NCI-H526 treated with DMSO at 0.1 percent for 48 hours (cell line): ENCODE measurements at places on chromosomes 7 and 10.

DNA sequence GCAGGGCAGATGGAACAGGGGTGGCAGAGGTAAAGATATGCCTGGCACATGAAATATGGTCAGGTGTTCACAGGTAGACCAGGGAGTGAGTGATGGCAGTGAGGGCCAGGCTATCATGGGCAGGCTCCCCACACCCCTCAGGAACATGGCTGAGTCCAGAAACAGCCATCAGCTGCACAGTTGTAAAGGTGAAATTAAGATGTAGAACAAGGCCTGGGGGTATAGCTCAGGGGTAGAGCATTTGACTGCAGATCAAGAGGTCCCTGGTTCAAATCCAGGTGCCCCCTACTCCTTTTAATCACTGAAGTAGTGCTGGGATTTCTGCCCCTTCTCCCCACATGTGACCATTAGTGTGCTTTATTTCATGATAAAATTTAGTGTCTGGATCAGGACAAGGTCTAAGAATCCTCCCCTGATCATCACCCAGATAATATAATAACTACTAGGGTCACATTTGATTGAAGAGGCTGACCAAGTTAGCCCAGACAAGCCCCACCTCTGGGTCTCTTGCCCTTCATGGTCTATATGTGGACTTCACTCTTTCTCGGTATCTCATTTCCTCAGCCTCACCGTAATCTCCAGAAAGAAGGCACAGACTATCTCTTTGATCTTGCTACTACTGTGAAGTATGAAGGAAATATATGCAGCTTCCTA, 69.0 kb downstream of the ZNF783 start:
- no peak for DNase-seq

DNA sequence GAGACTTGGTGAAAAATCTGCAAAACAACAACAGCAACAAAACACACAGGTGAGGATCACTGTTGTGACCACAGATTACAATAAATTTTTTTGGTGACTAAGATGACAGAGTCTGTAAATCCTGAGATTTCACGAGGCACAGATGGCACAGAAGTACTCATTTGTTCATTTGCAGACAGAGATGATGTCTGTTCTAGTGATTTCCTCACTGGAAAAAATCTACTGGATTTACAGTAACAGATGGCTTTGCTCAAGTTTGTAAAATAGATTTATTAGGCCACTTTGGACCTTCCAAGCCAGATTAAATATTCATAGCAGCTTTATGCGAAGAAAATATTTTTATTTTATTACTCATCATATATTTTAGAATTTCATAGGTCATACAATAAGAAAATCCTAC, 113.5 kb upstream of the IL6 start:
- no peak for DNase-seq

GRCh38 chr7:41047789-41048191, 655.1 kb downstream of the INHBA start:
- DNase-seq, result no peak

GRCh38 chr7:130273081-130273932, 6.6 kb downstream of the CPA2 start:
- DNase-seq, result peak; percentile 73

DNA sequence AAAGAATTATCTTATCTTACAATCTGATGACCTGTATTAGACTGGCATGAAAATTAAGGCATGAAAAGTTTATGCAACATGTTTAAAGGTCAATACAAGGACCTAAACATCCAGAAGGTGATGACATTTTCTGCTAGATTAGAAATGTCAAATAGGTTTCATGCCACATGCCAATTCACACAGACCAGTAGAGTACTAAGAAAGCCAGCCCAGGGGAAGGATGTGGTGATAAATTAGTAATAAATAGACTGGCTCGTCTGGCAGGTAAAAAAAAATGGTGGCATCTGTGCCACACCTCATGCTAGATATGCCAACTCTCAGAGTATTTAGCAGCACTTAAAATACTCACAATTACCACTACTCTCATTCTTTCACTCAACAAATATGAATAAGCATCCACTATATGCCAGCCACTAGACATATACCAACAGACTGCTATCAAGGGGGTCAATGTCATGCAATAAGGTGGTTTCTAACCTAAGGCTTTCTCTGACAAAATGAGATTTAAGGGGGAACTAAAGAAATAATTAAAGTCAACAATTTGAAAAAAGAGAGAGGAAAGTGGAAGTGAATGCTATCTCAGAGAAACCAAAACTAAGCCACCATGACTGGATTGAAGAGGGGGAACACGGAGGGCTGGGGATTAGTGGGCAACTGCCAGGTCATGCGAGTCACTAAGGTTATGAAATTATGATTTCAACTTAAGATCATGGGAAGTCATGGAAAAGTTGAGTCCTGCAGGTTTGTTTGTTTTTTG, 83.5 kb downstream of the SGMS1 start:
- no peak for DNase-seq

- no peak for DNase-seq
These were observed 31.7 kb upstream of the C10orf90 start for GRCh38 chr10:126702181-126702580.

- DNase-seq, result no peak
These were observed 10.6 kb downstream of the CPSF4 start for GRCh38 chr7:99449326-99449725.

- DNase-seq, result no peak
These were observed 455 bp upstream of the SPAG6 start for GRCh38 chr10:22344781-22345300.

DNA sequence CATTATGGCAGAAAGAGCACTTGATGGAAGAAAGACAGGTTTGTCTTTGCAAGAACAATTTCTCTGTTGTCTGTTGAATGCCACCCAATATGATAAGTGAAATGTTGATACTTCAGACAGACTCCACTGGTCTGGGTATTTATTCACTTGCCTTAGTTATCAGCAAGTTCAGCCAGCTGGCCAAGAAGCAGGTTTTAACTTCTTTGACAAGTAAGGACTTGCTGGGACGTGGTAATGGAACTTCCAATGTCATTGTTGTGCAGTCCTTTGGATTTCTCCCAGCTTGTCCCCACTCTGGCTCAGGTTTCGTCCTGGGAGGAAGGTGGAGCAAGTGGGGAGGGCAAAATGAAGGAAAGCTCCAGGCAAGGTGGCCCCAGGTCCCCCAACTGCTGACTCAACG, 497.4 kb downstream of the RPS24 start:
- DNase-seq, result no peak

GRCh38 chr7:149669121-149669818, 104.1 kb downstream of the ZNF467 start:
- DNase-seq, result peak; percentile 15

DNA sequence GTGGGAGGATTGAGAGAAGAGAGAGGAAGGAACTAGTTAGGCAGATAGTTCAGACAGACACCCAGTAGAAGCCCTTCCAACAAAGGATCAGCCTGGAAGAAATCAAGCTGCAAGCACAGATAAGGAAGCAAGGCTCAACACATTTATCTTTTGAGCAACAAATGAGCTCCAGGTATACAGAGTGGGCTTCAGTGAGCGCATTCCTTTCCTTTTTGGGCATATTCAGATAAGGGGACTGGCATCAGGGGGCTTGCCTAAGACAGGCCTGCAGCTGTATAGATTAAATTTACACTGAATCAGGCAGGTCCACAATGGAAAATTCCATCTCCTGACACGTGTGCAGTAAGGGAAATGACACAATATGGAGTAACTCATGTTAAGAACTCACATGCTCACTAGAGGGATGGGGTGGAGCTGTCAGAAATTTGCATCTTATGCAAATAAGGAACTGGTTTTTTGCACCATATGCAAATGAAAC, 147.2 kb downstream of the AKR1D1 start:
- peak; percentile 20 for DNase-seq

- DNase-seq, result no peak
These were observed 34.0 kb downstream of the LUC7L2 start for GRCh38 chr7:139393621-139394211.

- no peak for DNase-seq
These were observed 64.1 kb downstream of the HHEX start for GRCh38 chr10:92753865-92754264.

DNA sequence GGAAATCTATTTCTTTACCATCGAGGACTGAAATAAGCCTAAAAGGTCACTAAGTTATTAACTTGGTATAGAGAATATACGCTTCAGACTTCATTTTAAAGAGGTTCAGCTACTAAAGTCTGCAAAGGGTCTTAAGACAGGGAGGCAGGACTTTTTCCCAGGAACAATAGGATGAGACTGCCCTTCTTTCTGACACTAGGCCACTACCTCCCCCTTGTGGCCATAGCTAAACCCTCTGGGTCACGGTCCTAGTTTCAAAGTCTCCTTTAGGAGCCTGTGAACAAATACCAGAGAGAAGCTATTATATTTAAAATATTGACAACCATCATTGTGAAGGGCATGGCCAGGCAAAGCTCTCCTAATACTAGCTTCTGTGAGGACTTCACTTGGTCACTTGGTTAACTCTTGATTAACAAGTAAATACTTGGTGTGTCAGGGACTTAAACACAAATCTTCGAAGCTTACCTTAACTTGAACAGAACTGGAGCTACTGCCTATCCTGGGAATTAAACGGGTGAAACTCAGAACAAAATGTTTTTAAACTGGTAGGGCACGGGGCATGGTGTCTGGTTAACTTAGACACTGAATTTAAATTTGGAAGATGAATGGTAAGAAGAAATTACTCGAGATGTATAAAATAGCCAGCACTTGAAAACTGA, 75.6 kb downstream of the CCDC6 start:
- DNase-seq, result no peak

- DNase-seq, result no peak
These were observed 52.6 kb downstream of the LARP4B start for GRCh38 chr10:878895-879294.

DNA sequence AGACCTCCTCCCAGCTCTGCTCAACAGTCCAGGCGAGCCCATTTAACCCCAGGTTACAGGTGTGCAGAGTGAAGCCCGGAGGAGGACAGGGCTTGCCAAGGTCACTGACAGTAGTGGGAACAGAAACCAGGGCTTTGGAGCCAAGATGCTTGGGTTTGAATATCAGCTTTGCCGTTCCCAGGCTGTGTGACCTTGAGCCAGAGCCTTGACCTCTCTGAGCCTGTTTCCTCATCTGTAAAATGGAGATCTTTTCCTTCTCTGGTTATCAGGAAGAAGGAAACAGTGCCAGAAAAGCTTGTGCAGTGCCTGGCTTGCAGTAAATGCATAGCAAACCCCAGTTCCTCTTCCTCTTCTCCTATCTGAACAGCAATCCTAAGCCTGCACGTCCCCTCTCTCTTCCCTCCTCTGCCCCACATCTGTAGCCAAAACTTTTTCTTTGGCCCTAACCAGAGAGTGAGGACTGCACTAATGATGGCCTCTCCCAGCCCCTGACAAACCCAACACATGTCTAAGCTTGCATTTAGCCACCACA, 21.4 kb upstream of the MLXIPL start:
- DNase-seq, result no peak

DNA sequence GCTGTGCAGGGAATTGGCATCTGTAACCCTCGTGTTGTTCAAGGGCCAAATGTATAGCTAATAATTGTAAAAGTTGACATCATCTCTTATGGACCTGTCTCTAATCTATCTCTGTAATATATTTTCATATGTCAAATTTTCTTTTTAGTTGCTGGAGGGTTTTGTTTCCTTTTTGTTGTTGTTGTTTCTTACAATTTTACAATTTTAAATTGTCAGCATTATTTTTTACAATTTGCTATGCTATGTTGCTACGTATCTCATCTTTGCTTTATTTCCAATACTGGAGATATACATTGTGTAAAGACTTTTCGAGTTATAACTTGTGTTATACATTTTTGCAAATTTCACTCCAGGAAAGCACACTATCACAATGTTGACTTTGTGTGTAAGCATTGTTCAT, 290.2 kb upstream of the SP4 start:
- no peak for DNase-seq

DNA sequence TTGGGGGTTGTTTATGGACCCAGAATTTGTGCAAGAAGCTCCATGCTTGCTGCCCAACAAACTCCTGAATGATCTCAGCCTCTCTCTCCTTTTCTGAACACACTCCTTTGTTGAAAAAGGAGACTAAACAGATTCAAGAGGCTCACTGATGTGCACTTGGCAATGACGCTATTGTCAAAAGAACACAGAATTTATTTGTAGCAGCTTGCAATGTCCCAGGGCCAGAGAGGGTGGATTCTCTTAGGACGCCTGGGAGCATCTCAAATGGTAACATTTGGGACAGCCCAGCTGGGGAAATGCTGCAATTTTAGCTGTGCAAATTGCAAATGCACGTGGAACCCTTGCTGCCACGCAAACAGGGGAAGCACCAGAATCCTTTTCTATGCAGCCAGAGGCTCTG, 79.9 kb downstream of the GPR26 start:
- no peak for DNase-seq

GRCh38 chr10:14571866-14572507, 202.7 kb downstream of the FAM107B start:
- DNase-seq, result no peak

GRCh38 chr10:37780536-37780935, 76.9 kb downstream of the ZNF248 start:
- DNase-seq, result no peak

DNA sequence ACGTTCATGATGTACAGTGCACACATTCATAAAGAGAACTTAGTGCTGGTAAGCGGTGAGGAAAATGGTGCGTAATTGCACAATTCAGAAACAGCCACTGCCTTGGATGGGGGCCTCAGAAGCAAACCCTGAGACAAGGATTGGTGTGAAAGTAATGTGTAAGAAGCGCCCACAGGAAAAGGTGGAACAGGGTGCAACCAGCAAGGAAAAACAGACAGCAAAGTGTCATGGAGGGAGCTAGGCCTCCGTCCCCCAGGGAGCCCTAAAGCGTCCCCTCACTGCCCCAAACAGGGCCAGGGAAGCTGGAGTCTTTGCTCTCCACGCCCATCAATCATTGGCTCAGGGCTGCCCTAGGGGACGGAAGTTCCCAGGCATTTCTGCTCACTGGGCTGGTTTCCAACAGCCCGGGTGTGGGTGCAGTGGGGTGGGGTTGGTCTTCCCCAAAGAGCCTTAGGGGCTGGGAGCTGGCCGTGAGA, 9.6 kb upstream of the C10orf105 start:
- no peak for DNase-seq

- peak; percentile 76 for DNase-seq
These were observed 41.1 kb upstream of the STMP1 start for GRCh38 chr7:135620980-135621850.

GRCh38 chr7:30479202-30480120, 877 bp upstream of the NOD1 start:
- peak; percentile 10 for DNase-seq

GRCh38 chr10:111117528-111118277, 40.9 kb downstream of the ADRA2A start:
- DNase-seq, result no peak

DNA sequence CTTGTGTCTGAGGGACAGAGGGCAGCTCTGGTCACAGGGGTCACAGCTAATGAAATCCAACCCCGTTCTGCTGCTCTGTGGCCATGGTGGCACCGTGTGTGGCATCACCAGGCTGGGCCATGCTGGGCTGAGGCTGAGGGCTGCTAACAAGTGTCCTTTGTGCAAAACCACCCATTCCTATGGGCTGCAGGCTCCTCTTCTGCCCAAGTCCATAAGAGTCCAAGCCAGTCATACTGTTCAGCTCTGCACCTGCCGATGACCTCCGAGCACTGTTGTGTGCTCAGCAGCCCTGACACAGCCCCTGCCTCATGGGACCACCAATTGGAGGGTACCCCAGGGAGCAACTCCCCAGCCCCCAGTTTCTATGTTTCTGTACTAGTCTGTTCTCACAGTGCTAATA, 133.1 kb downstream of the WDR11 start:
- no peak for DNase-seq

GRCh38 chr10:80613466-80614170, 75.9 kb downstream of the SH2D4B start:
- DNase-seq, result no peak

GRCh38 chr10:63819753-63820329, 298.6 kb downstream of the REEP3 start:
- no peak for DNase-seq

GRCh38 chr7:3068530-3068929, 24.9 kb upstream of the CARD11 start:
- DNase-seq, result no peak

GRCh38 chr10:48620719-48621118, 15.8 kb upstream of the ARHGAP22 start:
- DNase-seq, result no peak
